Esophagus muscularis mucosa (tissue), 4 donors: ENCODE measurements at places on chromosomes 3 and 15. TPM values are rescaled to one million over a fixed set of nuclear protein-coding genes. Genes with fewer than 3 reads are reported as not detected.

DNA sequence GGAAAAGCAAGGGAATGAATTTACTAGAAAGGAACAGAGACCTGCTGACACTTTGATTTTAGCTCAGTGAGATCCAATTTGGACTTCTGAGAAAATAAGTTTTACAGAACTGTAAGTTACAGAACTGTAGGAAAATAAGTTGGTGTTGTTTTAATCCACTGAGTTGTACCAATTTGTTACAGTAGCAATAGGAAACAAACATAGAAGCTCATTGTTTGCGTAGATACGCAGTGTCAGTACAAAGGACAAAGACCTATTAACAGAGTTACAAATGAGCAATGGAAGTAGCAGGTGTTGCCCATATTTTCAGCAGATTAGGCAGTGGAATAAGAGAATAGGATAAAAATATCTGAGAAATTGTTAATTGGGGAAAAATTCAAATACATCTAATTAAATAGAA is 385.8 kb upstream of the CNTN6 start:
- no peak for DNase-seq

GRCh38 chr3:126706631-126707030 is 2.6 kb downstream of the CHCHD6 start:
- no peak for DNase-seq

The ARL14 gene
- total RNA-seq: not detected

- no peak for DNase-seq
These were observed 15.0 kb downstream of the KLF15 start for GRCh38 chr3:126342211-126342610.

The CDHR4 gene
- 0.17 TPM for total RNA-seq

- DNase-seq: no peak
These were observed 9.5 kb downstream of the COPS2 start for GRCh38 chr15:49145651-49146609.

GRCh38 chr3:140753865-140754754 is 76.2 kb downstream of the TRIM42 start:
- no peak for DNase-seq

The C3orf49 gene
- not detected for total RNA-seq

DNA sequence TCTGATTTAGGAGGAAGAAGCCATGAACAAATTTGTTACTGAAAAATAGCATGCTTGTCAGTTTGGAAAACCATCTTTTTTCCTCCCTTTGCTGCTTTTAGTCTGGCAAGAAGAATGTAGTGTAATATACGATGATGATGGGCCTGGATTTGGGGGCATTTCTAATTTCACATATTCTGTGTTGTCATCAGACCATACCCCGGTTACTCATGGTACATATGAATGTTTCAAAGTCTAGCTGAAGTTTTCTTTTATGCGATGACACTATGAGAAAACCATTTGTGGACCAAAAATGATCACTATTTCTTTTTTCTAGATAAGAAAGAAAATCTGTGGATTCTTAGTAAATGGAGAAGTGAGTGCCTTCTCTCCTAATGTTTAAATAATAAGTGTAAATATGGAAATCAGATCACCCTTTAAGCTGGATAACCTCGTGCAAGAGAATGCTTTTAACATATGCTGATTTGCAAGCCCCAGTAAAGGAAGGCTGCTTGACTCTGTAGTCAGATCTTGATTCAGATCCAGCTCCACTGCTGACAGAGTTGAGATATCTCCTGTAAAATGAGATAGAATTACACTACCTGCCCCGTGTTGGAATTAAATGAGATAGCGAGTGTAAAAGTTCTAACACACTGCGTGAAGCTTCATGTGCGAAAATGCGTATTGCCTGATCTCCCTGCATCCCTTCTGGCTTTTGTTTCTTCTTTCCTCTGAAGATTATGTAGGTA is 3.0 kb downstream of the MEF2A start:
- no peak for DNase-seq

DNA sequence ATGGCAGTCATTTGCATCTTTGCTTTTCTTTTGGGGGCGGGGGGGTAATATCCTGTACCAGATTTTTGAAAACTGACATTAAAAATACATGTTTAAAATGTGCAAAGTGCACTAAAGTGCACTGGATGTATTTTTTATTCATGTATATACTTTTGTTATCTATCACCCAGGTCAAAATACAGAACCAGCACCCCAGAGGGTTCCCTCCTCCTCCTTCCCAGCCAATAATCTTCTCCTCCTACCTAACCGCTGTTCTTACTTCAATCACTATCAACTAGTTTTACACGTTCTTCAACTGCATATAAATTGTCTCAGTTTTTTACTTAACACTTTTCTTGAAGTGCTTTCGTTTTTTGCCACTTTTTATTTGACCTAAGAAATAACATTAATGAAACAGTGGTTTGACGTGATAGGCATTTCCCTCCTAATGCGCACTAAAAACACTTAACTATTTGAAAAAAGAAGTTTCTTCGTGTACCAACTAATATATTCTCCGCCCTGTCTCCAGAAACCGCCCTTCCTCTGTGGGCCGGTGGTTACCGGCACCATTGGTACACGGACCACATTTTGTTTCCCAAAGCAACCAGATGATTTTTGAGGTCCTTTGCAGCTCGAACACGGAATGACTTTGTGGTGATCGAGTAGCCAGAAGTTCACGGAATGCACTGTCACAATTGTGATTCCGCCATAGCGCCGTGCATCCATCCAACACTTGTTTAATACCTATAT is 836 bp upstream of the AKAP13 start:
- DNase-seq: no peak

DNA sequence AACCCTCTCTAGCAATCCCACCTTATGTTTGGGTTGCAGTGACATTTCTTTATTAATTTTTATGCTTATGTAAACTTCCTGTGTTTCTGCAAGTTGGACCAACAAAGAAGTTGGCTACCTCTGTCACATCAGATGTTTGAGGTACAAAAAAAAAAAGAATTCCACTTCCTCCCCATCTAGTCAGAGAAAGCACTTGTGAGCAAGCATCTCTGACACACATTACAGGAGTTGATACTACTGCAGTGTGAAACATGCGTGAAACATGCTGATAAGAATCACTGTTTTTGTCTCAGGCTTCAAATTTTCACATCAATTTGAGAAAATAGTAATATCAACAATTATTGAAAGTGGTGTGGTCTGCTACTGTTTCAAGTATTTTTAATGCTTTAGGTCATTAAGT is 1.3 kb downstream of the SCAANT1 start:
- DNase-seq: no peak

- DNase-seq: no peak
These were observed 70.1 kb downstream of the KLF15 start for GRCh38 chr3:126287171-126287535.

DNA sequence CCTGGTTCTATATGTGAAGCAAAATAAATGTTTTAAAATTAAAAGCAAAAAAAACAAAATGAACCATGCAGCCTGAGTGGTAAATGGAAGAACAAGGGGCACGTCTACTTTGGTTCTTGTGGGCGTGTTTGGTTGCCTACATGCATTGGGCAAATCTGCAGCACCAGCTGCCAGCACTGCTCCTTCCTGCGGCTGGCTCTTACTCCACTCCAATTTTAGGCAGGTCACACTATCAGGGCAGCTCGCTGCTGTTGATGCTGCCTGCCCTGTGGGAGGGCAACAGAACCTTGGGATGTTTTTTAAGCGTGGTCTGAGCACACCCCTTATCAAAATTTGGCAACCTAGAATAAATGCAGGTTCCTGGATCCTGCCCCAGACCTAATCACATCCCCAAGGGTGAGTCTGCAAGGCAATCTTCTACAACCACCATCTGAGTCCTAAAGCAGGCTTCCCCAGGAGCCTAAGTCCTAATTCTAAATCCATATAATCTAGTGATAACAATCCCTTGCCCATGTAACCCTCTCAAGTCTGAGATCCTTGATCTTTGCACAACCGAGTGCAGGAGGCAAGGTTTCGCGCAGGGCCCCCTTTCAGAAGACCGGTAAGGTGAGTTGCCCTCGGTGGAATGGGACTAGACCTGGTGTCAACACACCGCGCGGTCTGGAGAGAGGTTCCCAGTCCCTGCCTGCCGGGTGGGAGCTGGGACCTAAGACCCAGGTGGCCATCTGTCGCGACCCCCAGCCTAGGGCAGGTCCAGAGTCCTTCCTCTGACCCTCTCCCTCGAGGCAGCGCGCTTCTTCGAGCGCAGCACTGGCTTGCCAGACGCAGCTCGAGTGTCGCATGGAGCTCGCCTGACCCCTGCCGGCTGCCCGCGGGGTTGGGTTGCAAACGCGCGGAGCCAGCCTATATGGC is 15.9 kb downstream of the IVD start:
- DNase-seq: no peak

- DNase-seq: no peak
These were observed 136.2 kb downstream of the TJP1 start for GRCh38 chr15:29686079-29686425.

GRCh38 chr15:63605816-63606215 is 8.6 kb downstream of the FBXL22 start:
- DNase-seq: no peak

- peak; percentile 83 for DNase-seq
These were observed 12.2 kb downstream of the CALML4 start for GRCh38 chr15:68192804-68193486.
